ENCODE measurements at places on chromosomes 3 and 15.

DNA sequence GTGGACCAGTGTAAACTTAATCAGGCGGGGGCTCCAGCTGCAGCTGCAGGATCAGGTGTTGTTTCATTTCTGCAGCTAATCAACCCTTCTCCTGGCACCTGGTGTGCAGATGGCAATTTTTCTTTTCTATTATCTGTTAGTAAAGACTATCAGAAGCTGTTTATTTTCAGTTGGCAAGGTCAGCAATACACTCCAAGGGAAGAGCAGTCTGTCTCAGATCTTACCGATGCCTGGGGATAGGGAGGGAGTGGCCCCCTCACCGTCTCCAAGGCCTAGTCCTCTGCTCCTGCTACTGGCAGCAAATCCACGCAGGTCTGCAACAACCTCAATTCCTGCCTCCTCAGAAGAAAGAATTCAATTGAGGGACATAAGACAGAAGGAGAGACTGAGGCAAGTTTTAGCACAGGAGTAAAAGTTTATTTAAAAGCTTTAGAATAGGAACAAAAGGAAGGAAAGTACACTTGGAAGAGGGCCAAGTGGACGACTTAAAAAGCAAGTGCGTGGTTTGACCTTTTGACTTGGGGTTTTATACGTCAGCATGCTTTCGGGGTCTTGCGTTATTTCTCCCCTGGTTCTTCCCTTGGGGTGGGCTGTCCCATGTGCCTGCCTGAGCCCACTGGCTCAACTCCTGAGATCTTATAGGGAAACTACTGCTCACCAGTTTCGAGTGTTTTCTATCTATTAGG lies 9.2 kb downstream of the CCRL2 start:
- no peak for DNase-seq

GRCh38 chr15:34359416-34359815 lies 7.6 kb downstream of the LPCAT4 start:
- no peak for DNase-seq

GRCh38 chr3:182485301-182485700 lies 308.0 kb upstream of the ATP11B start:
- DNase-seq = no peak

GRCh38 chr15:31391687-31392671 lies 65.3 kb downstream of the KLF13 start:
- peak; percentile 64 for DNase-seq

DNA sequence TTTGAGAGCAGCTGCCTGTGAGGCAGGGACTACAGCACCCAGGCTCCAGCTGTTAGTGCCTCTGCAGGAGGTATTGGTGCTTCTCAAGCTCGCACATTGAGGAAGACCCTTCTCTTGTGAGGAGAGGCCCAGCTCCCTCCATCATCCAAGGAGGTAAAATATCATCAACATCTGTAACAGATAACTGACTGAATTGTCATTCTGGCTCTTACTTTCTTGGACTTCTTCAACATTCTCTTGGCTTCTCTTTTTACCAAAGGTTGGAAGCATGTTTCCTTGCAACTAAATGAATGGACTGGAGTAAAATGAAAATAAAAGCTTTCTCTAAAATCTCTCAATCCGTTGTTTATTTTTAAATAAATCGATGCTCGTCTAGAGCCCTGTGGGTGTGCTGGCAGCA lies 53.1 kb upstream of the PXYLP1 start:
- no peak for DNase-seq

DNA sequence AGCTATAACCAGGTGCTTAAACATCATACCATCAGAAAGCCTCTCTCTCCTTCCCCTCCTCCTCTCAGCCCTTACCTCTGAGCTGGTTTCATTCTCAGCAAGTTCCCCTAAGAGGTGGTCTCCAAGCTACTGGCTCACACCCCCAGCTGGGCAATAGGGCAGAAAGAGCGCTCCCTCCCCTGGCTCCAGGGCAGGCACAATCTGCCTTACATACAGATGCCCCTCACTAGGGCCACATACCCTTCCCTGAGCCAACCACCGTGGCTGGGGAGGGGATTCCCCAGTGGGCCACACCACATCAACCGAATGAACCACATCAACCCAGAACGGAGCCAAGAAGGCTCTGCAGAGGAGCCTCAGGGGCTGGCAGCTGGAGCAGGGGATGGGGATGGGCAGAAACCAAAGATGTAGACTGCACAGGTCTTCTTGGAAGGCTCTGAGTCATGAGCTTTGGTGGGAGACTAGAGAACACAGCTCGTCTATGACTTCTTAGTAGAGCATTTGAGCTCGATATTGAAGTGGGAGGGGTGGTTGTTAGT lies 4.6 kb upstream of the FBLN2 start:
- DNase-seq = no peak

GRCh38 chr3:17494117-17494809 lies 248.2 kb downstream of the TBC1D5 start:
- DNase-seq = no peak

- DNase-seq = no peak
These were observed 16.7 kb downstream of the CACNA2D3 start for GRCh38 chr3:54138937-54139547.

GRCh38 chr15:60389261-60390077 lies 8.3 kb downstream of the ANXA2 start:
- no peak for DNase-seq

DNA sequence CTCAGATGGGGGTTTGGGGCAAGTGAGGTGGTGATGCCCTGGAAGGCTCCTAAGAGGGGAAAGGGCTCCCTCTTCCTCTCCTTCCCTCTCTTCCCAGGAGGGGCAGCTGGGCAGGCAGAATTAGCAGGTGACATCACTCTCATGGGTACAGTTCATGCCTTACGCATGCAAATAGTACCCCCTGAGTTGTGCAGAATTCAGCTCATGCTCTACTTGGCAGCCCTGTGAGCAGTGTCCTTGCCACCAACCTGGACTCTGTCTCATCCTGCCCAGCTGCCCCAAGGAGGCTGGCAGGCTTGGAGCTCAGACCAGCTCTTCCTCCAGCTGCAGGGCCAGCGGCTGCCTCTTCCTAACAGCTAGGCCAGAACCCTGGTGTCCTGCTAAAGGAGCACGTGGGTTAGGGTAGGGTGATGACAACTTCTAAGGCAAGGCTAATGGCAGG lies 3.3 kb downstream of the CHAC1 start:
- no peak for DNase-seq

- no peak for DNase-seq
These were observed 120.1 kb downstream of the CHSY1 start for GRCh38 chr15:101131489-101132389.

GRCh38 chr3:111926266-111926676 lies 52.6 kb upstream of the ABHD10 start:
- DNase-seq = no peak

DNA sequence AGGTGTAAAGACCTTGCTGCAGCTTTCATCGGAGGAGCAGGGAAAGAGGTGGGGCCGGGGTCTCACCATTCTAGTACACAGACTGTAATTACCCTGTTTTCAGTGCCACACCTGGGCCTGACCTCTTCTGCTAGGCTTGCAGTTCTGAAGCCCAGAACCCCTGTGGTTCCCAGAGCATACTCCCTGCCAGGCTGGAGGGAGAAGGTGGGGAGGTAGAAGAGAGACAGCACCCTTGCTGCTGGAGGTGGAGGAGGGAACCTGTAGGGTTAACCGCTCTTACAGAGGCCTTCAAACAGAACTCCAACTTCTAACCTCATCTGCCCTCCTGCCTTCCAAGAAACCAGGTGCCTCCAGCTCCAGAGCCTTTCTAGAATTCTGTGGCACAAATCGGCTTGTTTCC lies 27.0 kb downstream of the PCOLCE2 start:
- no peak for DNase-seq

DNA sequence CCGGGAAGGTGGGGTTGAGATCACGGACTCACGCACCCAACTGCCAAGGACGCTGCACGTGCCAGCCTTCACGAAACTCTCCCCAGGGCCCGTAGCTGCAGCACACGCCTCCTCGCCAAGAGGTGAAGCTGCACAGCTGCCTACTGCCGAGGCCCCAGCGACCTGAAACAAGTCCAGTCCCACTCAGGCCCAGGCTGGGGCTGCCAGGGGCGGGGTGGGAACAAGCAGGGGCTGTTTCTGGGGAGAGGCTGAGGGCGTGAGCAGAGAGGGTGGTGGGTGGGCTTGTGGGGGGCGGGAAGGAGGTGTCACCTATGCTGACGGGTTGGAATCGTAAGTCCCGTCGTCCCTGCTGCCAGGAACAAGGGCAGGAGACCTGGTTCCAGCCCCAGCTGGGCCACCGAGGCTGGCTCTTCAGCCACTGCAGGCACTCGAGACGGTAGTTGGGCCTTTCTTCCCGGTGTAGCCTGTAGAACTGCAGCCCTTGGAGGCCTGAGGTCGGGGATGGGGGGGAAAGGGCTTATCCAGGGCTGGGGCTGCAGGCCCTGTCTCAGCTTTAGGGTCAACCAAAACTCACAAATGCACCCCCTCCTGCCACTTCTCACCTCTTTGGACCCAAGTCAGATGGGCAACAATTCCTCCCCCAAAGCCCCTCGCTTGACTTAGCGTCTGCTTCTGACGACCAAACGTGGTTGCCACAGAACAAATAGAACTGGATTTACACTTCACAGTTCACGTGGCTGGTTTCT lies 44.4 kb downstream of the MUC20 start:
- DNase-seq = no peak

DNA sequence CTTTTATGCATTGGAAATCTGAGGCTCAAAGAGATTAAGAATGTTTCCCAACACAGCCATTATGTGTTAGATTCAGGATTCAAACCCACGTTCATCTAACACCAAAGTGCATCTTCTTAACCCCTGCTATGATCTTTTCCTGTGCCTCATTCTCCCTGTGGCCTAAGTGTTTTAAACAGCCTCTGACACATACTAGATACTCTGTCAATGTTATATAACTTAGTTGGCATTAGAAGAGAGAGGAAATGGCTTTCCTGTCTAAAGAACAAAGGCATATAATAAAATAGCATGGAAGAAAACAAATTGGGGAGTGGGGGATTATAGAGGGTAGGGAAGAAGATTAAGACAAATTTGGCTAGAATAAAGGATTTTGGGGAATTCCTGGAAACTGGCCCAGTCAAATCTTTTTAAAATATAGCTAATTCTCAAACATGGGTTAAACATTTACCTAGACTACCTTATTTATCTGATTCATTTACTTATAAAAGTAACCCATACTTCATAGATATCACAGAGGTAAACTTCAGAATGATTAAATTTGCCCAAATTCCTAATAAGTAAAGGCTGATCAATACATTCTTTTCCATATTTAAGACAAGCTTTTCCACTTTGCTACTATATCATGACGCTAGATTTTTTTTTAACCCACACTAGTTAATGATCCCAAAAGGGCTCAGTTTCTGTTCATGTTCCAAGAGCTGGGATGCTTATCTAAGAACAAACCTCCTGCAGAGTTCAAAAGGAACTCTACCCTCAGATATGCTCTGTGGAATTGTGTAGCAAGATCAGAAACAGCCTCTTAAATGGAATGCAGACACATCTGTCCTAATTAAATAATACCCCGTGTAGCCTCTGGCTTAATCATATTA lies 122.9 kb upstream of the PTPRG start:
- no peak for DNase-seq

DNA sequence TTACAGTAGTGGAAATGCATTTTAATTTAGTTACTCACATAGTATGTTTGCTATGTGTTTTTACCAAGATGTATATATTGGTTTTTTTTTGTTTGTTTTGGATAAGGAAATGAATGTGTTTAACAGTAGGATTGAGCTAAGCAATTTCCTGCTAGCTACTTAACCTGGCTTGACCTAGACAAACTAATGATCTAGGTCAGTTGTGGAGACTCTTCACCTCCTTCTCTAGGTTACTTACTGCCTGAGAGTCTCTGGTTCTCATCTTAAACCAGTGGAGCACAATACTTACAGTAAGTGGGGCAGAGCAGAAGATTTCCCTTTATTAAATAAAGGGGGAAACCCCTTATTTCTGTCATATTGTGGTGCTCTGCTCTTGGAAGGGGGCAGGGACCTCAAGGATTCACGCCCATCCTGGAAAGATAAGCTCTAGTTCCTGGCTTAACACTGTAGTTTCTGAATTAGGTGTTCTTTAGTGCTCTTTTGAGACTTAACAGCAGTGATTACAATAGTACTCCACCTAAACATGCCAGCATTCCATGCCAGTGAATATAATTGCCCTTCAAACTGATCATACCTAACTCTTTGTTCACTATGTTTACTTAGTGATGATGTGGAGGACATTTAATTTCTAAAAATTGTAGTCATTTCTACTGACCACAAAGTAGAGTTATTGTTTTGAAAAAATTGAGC lies 79.9 kb downstream of the UBP1 start:
- no peak for DNase-seq

GRCh38 chr3:167684388-167684993 lies 30.7 kb upstream of the WDR49 start:
- no peak for DNase-seq

- DNase-seq = no peak
These were observed 40.8 kb downstream of the EOMES start for GRCh38 chr3:27681249-27681748.

DNA sequence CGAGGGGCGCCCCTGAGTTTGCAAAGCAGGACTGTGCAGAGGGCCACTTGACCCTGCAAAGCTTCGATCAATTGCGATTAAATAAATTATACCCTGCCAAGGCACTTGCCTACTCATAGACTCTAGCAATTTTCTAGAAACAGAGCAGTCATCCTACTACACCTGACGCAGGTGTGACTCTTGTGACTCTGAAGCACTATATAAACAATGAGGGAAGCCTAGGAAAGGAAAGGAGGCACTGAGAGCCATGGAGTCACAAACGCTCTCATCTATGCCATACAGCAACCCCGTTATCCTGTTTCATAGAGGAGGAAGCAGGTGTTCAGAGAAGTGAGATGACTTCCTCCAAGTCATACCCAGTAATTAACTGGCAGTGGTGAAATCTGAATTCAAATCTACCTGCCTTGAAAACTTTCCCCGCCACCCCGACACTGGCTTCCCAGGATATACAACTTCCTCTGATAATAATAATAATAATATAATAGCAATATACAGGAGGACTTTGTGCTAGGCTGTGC lies 14.4 kb downstream of the ARHGEF3 start:
- DNase-seq = no peak

GRCh38 chr3:183460081-183461055 lies 31.9 kb upstream of the MCF2L2 start:
- no peak for DNase-seq

- DNase-seq = no peak
These were observed 20.7 kb downstream of the POPDC2 start for GRCh38 chr3:119639494-119640350.

DNA sequence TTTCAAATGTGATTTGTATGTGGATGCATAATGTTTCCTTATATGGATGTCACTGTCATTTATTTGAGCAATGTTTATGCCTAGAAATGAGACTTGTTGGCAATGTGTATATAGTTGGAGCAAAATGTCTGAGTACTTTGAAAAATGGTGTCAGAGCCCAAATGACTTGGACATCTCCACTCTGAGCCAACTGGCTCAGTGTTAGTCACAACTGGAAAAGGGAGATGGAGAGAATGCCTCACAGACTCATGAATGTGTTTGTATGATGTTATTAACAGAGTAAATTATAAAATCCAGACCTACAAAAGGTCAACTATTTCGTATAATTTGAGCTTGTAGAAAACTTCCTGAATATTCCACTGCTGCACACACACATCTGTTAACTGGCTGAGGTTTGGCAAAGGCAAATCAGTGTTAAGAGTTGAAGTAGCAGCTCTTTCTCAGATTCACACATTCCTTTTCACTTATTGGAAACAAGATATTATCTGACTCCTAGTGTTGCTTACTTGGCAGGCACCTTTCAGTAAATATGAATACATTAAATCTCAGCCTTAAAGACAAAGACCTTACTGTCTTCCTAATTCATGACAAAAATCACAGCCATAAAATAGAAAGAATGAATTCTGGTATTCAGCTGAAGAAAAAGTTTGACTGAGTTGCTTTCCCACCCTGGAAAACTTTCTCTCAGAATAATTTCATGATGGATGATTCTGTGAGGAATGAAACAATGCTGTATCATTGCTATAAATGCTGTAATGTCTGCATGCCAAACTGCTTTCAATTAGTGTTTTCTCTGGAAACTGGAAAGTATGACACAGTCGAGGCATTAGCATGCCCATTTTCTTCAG lies 27.0 kb downstream of the ADIPOQ start:
- DNase-seq = no peak
